ENCODE measurements at places on chromosomes 4 and X. TPM values are rescaled to one million over a fixed set of nuclear protein-coding genes. Genes with fewer than 3 reads are reported as not detected.

The GK gene
- 32.2 TPM for total RNA-seq

The H2BW2 gene
- total RNA-seq = not detected

The DNAAF6 gene
- total RNA-seq = not detected

The SETD7 gene
- 10.2 TPM for total RNA-seq

GRCh38 chr4:70544279-70544868, 26.0 kb downstream of the AMTN start:
- no peak for DNase-seq

DNA sequence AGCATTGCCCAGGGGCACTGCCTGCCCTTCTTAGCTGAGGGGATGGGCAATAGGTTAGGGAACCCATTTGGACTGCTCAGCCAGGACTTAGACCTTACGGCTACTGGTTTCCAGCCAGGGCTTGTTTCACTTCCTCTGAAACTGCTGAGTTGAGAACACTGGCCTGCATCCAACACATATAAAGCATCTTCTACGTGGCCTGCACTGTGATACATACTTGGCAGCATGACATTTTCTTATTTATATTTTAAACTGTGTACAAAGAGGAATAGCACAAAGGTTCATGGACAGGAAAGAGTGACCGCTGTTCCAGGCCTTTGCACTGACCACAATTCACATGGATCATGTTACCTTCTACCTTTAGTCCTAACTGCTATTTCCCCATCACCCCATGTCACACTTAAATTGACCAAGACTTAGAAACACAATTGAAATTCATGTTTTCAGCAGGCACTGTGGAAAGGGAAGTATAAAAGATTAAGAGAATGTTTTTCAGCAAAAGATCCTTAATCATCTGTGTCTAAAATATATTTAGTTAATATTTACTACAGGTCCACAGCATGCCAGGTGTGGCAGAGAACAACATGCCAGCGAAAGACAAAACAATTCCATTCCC, 43.7 kb downstream of the NLGN4X start:
- no peak for DNase-seq

GRCh38 chr4:140595065-140595464, 26.3 kb upstream of the UCP1 start:
- DNase-seq = peak; percentile 32

DNA sequence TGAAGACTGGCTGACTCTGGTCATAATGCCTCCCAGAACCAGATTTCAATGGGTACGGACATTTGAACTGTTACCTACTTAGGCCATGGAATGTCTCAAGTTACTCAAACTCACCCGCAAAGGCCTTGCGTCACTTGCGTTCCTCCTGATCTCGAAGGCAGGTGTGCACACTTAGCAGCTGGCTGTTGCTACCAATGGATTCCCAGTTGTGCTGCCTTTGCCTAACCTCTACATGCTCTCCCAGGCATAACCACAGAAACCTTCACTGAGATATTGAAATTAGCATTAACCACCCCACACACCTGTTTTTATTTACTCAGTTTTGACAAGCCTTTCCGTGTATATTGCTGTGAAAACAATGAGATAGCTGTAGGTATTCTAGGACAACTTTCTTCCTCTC, 2.8 kb downstream of the ERVMER34-1 start:
- no peak for DNase-seq

- DNase-seq = no peak
These were observed 418.0 kb upstream of the SPOCK3 start for GRCh38 chr4:167652267-167652666.

- no peak for DNase-seq
These were observed 68.4 kb downstream of the TRAPPC11 start for GRCh38 chr4:183727482-183727881.
